ENCODE measurements at places on chromosomes 1 and 21.

GRCh38 chr1:20237646-20238045 lies 51.3 kb upstream of the PLA2G2C start:
- no peak for DNase-seq

DNA sequence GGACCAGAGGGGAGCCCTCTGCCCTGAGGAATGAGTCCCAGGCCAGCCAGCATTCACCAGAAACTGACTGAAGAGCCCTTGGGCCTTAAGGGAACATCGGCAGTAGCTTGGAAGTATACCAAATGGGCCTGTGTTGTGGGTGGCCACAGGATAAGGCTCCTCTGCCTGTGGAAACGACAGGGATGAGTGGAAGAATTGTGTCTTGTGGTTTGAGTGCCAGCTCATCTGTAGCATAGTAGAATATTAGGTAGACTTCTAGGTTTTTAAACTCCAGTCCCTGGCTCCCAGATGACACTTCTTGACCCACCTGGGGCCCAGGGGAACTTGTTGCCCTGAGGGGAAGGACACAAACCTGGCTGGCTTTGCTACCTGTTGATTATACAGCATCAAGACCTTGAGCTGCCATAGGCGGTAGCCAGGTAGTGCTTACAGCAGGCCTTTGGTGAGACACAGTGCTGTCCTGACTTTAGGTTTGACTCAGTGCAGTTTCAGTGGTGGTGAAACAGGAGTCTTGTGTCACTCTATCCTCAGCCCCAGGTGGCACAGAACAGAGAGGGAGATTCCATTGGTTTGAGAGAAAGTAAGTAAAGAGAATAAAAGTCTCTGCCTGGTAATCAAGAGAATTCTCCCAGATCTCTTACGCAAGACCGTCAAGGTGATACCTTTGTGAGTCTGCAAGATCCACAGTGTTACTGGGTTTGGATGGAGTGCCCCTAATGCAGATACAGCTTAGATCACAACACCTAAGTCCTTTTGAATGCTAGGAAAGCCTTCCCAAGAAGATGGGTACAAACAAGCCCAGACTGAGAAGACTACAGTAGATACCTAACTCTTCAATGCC lies 50.2 kb downstream of the RABGAP1L start:
- DNase-seq: no peak

DNA sequence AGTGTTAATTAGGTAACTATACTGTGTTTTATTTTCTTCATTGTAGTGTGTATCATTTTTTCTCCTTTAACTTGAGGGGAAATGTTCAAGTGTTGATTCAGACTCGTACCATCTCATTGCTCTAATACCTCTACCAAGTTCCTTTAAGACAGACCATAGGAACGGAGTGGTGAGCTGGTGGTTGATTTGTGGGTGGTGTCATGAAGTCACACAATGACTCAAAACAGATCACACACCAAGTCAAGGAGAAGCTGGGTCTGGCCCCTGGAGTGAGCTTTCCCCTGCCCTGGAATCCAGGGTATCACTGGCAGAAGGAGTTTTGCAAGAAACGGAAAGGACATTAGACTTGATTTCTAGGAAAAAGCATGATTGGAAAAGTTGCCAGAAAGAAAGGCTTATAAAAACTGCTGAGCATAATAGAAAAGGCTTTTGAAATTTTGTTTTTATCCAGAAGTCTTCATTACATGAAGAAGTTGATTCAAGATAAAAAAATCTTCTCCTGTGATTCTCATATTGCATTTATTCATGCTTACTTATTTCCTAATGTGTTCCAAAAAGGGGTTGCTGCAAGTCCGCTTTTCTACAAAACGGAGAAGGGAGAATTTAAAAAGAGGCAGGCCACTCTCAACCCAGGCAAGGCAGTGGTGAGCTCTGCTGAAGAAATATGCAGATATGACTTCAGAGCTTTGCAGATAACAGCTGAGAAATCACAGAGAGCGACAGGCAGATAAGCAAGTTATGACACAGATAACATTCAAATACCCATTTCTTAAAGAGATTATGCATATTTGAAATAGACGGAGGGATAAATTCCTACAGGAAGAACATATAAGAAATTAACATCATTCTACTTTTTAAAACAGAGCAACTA lies 79.7 kb downstream of the TBX19 start:
- no peak for DNase-seq

GRCh38 chr21:42386034-42386591 lies 9.7 kb downstream of the TMPRSS3 start:
- DNase-seq: no peak

DNA sequence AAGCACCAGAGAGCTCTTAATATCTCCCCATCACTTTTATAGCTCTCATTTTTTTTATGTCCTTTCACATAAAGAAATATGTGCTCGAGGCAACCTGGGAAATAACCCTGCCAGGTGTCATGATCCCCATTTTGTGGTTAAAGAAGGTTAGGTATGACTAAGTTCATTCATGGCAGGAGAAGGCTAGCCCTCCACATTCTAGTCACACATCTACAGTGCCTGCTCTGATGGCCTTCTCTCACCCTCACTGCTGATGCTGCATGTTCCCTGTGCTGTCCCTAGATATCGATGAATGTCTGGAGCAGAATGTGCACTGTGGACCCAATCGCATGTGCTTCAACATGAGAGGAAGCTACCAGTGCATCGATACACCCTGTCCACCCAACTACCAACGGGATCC lies 187.5 kb downstream of the TPR start:
- no peak for DNase-seq

DNA sequence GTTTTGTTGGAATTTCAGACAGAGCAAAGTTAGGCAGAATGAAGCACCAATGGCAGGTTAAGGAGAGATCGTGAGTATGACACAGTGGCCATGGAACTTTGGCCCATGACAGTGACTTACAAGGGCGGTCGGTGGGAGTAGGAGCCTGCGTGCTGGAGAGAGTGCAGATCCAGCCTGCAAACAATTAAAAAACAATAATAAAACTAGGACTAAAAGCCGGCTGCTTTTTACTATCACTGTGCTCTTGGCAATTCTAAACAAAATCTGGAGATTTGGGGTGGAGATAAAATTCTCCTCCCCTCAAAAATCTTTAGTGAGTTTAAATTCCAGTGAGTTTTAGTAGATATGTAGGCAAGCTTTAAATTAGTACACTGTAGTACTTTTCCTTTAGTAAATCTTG lies 96.9 kb downstream of the DHRS3 start:
- no peak for DNase-seq

GRCh38 chr21:45333583-45334121 lies 46.0 kb upstream of the POFUT2 start:
- no peak for DNase-seq

DNA sequence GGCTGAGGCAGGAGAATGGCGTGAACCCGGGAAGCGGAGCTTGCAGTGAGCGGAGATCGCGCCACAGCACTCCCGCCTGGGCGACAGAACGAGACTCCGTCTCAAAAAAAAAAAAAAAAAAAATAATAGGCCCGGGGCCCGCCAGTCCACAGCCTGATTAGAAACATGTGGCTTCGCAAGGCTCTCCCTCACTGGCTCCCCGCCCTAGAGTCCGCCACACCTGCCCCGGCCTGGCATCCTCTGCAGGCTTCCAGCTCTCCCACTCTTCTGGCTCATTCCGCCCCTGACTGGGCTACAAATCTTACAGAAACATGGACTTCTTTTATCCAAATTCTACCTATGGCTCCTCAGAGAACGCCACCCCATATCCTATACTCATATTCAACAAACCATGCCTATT lies 32.4 kb downstream of the PGBD5 start:
- no peak for DNase-seq

Data from NCI-H1694 (cell line).